Kidney (tissue), 22 donors: ENCODE measurements at places on chromosomes 5 and 9. TPM values are rescaled to one million over a fixed set of nuclear protein-coding genes. Genes with fewer than 3 reads are reported as not detected.

- no peak for DNase-seq
Observed at GRCh38 chr9:124599121-124599795, 92.1 kb upstream of the NR5A1 start.

DNA sequence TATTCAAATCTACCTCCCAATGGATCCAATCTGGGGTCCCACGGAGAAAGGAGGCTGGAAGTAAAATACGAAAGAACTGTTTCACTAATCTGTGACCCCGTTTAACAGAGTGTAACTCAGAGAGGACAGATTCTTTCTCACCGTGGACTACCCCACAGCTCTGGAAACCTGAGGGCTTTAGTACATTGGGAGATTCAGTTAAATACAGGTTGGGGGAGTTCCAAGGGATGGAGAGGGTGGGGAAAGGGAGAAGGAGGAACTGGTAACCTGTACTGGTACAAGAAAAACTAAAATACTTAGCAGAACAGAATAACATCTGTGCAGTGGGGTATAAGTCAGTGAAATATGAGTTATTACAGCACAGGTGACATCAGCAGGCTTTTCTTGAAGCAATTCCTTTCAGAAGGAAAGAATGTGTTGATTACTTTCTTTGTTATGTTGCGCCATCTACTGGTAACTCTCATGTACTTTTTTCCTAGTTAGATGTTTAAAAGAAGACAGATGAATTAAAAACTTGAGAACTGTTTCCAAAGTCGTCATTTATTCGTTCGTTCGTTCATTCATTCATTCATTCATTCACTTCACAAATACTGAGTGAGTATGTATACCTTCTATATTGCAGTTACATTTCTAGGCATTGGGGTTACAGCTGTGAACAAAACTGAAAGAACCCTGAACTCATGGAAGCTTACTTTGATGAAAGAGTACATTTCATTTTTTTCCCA is 30.0 kb upstream of the STOM start:
- no peak for DNase-seq

Gene DMRT3
- not detected for total RNA-seq

GRCh38 chr9:135344915-135345500 is 134.6 kb upstream of the PPP1R26 start:
- peak; percentile 40 for DNase-seq

GRCh38 chr5:93575461-93576414 is 5.3 kb downstream of the NR2F1-AS1 start:
- peak; percentile 75 for DNase-seq

DNA sequence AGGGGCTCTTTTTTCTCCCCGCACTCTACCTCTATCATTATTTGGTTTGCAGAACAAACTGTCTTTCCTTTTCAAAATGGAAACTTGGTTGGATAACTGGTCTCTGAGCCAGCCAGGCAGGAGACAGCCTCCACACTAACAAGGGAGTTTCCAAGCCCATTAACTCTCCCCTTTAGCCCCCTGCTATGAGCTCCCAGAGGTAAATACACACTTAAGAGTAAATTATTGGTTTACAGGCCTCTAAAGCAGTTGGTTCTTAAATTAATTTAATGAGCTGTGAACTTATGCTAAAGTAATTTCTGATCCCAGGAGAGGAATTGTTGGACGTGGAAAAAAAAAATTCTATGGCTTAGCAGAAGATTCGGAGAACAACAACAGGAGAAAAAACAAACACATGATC is 30.3 kb downstream of the EPB41L4A start:
- DNase-seq = no peak

Gene FSTL4
- 0.09 TPM for total RNA-seq
